ENCODE measurements at places on chromosomes 2 and 18. TPM values are rescaled to one million over a fixed set of nuclear protein-coding genes. Genes with fewer than 3 reads are reported as not detected.

Gene KCNK3
- total RNA-seq: 5.7 TPM

Gene COLEC11
- total RNA-seq: 3.1 TPM

Gene FAM124B
- 5.7 TPM for total RNA-seq

Gene ALPP
- not detected for total RNA-seq

Gene ITPRIPL1
- 3.7 TPM for total RNA-seq

Gene ZAP70
- 2.3 TPM for total RNA-seq

Gene SALL3
- not detected for total RNA-seq

Gene CGREF1
- 8.5 TPM for total RNA-seq

Gene RNF125
- total RNA-seq: 16.0 TPM

Gene RGPD4
- not detected for total RNA-seq

Gene OSBPL6
- total RNA-seq: 0.68 TPM

Gene HOXD3
- total RNA-seq: 23.0 TPM

Gene PKDCC
- total RNA-seq: 80.7 TPM

Gene SLC5A7
- total RNA-seq: not detected

Gene C2orf72
- total RNA-seq: not detected

Gene TUBB8B
- total RNA-seq: not detected

Gene METTL5
- total RNA-seq: 140 TPM

Gene LGALSL
- total RNA-seq: 9.0 TPM

Gene OR6B2
- total RNA-seq: not detected

Gene HAAO
- 7.7 TPM for total RNA-seq

Gene CYTIP
- total RNA-seq: 11.4 TPM

Gene AQP4
- not detected for total RNA-seq

Gene DLX1
- not detected for total RNA-seq

Gene GRB14
- 6.8 TPM for total RNA-seq

Gene SRD5A2
- under 0.01 TPM for total RNA-seq

Gene GTF2A1L
- not detected for total RNA-seq

Gene SLC19A3
- 483 TPM for total RNA-seq

Gene CD207
- not detected for total RNA-seq

Gene ANKRD30BL
- total RNA-seq: not detected

Gene CD226
- 0.49 TPM for total RNA-seq

Gene PLEKHH2
- 78.2 TPM for total RNA-seq

Gene RNF103
- total RNA-seq: 29.6 TPM

Gene COL6A3
- 983 TPM for total RNA-seq

All from subcutaneous adipose tissue (tissue), 4 donors.